ENCODE measurements at places on chromosomes 1 and 21.

DNA sequence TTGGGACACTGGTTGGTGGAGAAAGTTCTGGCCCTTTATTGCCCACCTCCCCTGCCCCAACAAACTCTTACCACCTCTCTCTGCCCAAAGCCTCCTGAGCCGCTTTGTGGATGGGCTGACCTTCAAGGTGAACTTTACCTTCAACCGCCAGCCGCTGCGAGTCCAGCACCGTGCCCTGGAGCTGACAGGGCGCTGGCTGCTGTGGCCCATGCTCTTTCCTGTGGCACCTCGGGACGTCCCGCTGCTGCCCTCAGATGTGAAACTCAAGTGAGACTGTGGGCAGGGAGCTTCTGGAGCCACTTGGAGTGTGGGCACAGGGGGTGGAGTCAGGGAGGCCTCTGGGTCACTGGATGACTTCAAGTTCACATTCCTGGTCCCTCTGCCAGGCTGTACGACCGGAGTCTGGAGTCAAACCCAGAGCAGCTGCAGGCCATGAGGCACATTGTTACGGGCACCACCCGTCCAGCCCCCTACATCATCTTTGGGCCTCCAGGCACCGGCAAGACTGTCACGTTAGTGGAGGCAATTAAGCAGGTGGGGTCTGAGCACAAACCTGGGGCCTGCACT lies 12.5 kb downstream of the RHOC start:
- DNase-seq = no peak

DNA sequence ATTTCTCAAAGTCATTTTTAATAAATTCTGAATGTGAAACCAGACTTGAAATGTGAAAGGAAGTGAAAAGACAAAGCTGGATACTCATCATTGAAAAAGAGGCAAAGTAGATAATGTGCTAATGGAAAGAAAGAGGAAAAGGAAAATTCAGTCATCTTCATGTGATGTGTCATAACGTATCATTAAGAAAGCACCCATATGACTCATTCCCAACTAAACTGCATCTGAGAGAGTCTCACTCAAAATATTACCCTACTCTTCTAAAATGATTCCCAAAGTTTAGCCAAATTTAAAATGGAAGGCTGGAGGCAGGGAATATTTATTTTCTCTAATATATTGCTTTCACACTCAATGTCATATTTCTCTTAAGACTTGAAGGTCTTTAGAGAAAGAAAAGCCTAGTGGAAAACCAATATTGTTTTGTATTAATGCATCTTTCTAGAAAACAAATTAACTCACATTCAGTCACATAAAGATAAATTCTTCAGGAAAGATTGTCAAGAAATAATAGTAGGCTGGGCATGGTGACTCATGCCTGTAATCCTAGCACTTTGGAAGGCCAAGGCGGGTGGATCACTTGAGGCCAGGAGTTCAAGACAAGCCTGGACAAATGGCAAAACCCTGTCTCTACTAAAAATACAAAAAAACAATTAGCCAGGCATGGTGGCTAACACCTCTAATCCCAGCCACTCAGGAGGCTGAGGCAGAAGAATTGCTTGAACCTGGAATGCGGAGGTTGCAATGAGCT lies 129.9 kb downstream of the SLC30A10 start:
- no peak for DNase-seq

- DNase-seq = no peak
These were observed 22.4 kb upstream of the KANK4 start for GRCh38 chr1:62341615-62342014.

- DNase-seq = no peak
These were observed 28.9 kb upstream of the C1orf87 start for GRCh38 chr1:60102267-60103061.

DNA sequence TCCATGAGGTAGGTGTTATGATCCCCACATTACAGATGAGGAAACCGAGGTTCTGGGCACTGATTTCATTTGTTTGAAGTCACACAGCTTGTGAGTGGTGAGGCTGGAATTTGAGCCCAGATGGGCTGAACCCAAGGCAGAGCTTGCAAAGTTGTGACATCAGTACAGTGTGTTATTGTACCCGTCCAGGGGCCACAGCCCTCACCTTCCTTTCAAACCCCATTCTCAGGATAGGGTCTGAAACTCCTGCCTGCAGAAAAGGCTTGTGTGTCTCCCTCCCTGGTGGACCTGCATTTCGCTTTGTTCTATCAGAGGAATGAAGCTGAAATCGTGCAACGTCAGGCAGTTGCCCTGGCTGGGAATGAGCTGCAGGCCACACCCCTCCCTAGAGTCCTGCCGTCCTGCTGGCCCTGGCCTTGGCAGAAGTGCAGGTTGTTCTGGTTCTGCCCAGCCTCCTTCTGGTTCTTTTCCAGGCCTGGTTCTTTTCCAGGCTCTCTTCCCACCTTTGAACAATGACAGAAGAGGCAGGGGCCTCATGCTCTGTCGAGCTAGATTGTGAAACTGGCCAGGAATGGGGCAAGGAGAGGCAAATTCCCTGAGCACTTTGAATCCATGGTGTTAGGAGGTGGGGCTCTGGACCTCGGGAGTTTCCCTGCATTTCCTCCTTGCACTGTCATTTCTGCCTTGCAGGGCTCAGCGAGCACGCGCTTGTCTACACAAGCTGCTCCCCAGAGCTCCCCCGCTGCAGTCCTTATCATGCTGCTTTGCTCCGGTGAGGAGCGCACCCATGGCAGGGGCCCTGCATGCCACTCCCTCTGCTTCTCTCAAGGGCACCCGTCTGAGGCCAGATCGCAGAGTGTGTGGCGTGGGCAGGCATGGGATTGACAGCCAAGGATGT lies 8.2 kb upstream of the MYOM3 start:
- DNase-seq = no peak

DNA sequence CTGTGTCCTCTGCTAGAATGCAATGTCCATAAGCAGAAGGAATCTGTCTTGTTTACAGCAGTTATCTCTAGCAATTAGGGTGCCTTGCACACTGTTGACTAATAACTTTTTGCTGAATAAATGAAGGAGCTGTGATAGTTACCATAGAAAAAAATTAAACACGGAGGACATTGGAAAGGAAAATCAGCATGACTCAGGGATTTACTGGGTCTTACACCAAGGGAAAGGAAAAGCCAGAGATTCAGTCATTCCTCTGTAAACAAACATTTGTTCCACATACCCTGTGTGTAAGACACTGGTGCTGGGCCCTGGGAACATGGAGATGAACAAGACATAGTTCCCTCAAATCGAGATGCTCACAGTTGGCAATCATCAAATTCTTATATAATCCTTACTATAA lies 183.3 kb downstream of the PTGER3 start:
- DNase-seq = no peak

- no peak for DNase-seq
These were observed 261.6 kb downstream of the SPATA17 start for GRCh38 chr1:217892750-217893149.

DNA sequence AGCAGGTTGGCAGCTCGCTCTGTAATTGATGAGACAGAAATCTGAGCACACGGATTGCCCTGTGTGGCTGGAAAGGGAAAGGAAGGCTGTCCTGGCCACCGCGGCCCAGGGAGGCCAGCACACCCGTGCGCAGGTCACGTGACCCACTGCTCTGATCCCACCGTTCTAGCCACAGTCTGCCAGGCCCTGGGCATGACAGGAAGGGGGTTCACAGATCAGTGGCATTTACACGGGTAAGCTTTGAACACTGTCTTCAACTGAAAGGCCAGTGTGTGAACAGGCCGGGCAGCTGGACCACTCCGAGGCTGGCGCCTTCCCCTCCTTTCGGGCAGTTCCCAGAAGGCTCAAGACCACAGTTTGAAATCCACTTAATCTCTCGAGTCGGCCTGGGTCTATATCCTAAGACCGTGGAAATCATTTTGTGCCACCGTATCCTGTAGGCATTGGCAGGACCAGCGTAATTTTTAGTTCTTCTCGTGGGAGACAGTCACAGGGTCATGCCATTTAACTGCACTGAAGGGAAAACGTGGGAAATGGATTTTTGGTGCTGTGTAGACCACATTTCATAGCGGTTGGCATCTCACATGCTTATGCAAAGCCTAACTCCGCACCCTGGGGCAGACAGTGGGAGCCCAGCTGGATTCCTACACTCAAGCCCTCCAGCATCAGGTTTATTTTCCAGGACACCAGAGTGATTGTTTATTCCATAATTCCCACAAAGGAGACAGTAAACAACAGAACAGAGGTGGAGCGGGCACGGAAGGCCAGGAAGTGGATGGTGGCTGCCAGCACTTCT lies 3.1 kb upstream of the ADARB1 start:
- no peak for DNase-seq

- DNase-seq = no peak
These were observed 14.1 kb upstream of the ZNF436 start for GRCh38 chr1:23383577-23384311.

- DNase-seq = no peak
These were observed 31.7 kb upstream of the BACE2 start for GRCh38 chr21:41136286-41136685.

- no peak for DNase-seq
These were observed 272.7 kb downstream of the FOXD2 start for GRCh38 chr1:47710329-47711071.

DNA sequence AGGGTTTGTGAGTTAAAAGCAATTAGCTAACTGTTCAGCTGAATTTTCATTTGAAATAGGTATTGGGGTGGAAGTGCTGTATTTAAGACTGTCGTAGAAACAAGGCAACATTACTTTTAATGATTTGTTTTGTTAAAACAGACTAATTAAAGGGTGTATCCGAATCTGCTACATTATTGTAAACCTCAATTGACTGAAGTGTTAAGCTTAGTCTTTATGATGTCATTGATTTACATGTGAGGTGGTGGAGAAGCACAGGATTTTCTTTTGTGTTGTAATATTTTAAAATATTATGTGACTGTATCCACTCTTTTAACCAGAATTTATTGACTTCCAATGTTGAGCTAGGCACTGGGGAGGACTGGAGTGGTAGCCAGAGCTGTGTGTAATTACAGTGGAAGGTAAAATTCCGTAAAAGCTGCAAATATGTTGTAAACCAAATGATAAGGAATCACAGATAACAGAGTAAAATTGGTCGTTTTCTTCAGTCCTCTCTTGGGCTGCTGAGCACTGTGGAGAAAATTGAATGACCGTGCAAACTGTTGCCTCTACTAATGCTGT lies 1.6 kb downstream of the HOOK1 start:
- no peak for DNase-seq

DNA sequence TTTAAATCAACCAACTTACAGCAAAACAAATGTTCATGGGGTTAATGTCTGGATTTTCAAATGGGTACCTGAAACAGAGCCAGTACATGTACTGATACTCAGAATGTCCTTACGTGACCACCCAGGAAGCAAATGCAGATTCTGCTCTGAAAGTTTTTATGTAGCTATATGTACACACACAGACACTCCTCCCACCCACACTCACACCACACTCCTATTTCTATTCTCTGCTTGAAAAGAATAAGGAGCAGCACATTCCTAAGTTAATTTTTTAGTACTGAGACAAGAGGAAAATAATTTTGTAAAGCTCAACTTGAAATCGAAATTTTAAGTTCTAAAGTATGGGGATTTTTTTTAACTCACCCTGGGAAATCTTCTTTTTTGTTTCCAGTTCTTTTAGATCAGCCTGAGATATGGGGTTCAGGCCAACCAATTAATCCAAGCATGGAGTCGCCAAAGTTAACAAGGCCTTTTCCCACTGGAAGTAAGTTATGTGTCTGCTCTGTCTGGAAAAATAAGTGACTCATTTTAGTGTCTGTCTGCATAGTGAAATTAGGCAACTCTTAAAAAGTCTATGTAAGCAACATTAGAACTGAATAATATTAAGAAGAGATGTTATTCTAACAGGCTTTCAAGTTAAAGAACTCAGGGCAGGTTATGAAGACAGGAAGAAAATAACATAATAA lies 75.5 kb upstream of the DYNLT5 start:
- DNase-seq = no peak

- DNase-seq = no peak
These were observed 807 bp downstream of the CEP85 start for GRCh38 chr1:26234644-26235370.

DNA sequence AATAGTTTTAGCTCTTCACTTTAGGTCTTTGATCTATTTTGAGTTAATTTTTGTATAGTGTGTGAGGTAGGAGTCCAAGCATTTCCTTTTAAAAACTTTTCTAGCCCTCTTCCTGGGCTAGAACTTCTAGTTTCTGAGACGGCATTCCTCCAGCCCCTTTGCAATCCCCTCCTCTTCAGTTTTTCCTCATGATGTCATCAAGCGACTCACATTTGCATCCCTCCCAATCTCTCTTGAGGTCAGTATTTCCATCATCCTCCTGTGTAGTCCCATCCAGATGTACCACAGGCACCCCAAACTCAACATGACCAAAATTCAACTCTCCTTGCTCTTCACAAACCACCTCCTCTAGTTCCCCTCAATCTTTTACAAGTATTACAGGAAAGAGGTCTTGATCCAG lies 10.7 kb downstream of the HMGN2 start:
- DNase-seq = no peak

DNA sequence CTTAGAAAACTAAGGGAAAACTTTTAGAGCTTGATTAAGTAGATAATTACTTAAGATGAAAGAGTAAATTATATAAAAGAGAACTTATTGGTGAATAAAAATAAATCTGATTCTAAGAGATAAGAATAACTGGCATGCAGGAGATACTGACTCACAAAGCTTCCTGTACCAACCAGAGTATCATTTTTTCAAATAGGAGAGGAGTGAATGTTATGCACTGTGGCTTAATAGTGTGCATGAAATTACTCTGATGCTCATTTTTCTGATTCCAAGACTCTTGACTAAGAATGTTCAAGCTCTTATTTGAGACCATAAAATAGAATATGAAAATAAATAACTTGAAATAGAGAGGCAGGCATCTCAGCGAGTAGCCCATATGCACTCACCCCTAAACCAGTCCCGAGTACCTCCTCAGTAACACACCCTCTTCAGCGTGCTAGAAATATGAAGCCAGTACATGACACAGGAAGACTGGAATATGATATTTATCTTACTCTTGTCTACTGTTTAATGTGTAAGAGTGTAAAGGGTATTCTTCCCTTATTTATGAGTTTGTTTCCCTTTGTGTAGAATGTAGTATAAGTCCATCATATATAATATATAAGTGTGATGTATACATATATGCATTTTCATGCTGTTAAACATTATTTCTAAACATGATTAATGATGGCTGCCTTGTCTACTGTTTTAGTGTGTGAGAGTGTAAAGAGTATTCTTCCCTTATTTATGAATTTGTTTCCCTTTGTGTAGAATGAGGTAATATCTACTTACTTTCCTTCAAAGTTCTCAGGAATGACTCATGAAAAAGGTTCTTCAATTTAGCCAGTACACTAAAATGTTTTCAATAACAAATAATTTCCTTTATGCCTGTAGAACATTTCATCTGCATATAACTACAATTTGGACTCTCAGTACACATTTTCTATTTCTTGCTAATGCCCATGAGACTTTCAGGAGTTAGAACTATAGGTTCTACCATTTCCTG lies 99.2 kb upstream of the PALMD start:
- no peak for DNase-seq

DNA sequence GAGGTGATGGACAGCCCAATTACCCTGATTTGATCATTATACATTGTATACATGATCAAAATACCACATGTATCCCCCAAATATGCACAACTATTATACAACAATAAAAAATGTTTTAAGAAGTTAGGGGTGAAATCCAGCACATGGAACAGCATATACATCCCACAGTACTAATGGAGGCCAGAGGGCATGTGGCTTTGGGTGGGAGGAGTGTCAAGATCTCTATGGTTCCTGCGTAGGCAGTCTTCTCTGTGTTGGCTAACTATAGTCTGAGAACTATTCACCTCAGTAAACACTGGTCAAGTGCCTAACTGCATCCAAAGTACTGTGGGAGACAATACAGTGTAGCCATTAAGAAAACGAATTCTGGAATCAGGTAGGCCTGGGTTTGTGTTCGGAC lies 74.1 kb downstream of the GADD45A start:
- no peak for DNase-seq

GRCh38 chr1:200099040-200099439 lies 71.5 kb downstream of the NR5A2 start:
- no peak for DNase-seq

- DNase-seq = no peak
These were observed 107.6 kb downstream of the FASLG start for GRCh38 chr1:172766462-172766861.
